CD4-positive, alpha-beta T cell treated with Interleukin-4 for 4 hours (primary cell): ENCODE measurements at places on chromosomes 6 and 20.

- no peak for DNase-seq
Observed at GRCh38 chr20:21936261-21936660, 230.8 kb downstream of the PAX1 start.

GRCh38 chr6:154683756-154684523 lies 49.3 kb upstream of the SCAF8 start:
- DNase-seq = peak; percentile 18

DNA sequence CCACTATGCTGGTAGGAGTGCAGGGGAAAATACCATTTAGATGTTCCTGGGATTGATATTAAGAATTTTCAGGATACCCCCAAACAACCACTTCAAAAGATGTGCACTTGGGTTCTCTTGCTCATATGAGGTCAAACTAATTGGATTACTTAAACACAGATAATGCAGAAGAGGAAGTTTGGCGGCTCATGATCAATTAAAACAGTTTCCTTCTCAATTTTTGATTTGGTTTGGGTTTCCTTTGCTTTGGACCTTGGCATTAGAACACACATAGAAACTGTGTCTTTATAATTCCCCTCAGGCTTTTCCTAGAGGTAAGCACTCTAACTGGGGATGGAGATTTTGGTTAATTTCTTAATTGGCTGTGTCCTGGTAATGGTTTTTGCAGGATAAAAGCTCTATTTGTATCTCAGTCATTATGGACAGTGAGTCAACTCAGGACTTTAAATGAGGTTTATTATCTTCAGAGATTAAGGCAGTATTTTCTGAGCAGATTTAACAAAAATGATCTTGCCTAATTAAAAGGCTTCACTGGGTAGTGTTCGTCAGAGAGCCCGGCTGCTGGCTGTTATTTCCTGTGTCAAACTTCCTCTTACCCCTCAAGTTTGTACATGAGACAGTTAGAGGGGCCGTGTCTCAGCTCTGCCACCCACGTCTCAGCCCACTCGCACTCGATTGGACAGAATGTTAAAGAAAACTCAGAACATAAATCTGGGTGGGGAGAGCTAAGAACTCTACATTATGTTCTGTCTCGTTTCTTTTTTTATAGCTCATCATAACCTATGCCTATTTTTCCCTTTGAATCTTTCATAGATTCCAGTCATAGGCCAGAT lies 50.3 kb upstream of the PREP start:
- peak; percentile 80 for DNase-seq

DNA sequence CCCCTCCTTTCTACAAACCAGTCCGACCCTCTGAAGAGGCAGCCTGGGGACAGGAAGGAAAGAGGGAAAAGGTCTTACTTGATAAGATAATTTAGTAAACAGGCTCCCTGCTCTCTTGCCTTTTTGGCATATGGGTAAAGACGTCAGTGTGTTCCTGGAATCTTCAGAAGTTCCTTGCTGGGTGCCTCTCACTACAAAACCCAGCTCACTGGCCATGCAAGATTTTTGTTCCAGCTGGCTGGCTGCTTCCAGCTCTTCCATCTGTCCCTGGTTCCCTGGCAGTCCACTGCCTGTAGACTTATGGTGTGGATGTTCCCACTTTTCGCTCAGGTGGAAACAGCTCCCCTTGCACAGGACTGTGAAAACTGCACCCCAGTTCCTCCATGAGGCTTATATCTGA lies 57.4 kb downstream of the MOCS1 start:
- DNase-seq = no peak

GRCh38 chr6:149846321-149846720 lies 17.8 kb downstream of the LRP11 start:
- no peak for DNase-seq

- peak; percentile 9 for DNase-seq
Observed at GRCh38 chr6:133817460-133818047, 71.4 kb upstream of the TCF21 start.

DNA sequence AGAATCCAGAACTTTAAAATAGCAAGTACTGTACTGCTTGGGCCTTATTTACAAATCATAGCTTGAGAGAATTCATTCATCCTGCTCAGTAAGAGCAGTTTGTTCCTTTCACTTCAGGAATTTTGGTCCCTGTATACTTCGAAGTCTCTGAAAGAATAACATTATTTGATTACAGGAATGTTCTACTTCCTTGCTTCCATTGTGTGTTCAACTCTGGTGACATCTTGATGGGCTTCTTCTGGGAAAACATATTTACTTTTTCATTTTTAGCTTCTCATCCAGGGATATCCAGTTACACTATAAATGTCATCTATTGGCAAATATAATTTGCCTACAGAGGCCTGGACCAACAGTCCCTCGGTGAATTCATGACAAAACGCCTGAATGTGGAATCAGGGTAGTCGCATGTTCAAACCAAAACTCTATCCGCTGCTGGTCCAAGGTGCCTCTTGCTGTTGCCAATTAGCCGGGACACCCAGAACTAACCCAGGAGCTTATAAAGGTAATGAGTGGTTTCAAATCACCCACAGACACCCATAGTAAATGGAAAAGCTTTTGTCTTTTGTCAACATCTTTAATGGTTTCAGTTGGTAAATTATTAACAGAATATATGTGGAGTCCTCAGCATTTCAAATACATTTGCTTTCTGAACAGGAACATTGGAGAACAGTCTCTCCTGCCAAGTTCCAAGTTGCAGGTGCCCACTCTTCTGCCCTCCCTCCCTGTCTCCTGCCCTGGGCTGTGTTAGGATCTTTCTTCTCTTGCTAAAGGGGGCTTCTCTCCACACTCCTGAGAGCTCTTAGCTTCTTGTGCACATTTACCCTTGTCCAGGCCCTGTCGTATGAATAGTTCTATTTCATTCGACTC lies 162.5 kb upstream of the CITED2 start:
- no peak for DNase-seq
